ENCODE measurements at places on chromosomes 3 and 15.

DNA sequence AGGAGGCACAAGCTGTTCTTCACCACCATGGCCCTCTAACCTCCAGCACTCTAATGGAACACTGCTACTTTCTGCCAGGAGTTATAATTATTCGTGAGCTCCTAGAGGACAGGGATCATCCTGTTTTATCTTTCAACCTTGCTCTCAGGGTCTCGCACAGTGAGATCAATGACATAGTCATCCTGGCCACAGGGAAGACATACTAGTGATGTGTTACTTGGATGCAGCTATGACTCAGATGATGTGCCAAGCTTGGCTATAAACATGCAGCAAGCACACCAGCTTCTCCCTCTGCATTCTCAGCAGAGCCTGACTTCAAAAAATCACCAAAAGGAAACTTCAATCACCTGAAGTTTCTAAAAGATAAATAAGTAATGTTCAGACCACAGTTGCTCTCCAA lies 203.8 kb upstream of the HES1 start:
- DNase-seq: no peak

DNA sequence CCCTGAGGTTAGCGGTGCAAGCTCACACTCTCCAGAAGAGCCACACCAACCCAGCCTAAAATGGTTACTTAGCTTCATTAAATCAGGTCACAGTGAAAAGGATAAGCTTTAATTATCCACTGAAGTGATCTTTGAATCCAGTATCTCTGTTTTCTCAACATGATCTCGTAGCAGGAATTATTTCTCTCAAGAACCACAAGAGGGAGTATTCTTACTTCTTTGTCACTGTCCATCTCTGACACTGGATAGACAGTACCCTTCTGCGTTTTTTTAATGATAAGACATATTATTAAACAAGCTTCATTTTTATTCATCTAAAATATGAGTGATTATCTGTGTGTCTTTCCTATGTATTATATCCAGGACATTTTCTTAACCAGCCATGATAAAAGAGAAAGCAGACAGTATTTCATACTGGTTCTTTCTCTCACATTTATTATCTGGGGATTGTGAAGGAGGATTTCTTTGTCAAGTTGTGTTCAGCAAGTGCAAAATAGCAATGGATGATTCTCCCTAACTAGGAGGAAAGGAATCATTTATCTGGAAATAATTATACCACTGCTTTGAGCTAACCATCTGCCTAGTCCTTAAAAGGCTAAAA lies 105.4 kb upstream of the CCDC54 start:
- no peak for DNase-seq

- no peak for DNase-seq
Observed at GRCh38 chr3:16739541-16740105, 134.4 kb upstream of the DAZL start.

GRCh38 chr3:127588806-127589577 lies 1.5 kb downstream of the TPRA1 start:
- no peak for DNase-seq
